ENCODE measurements at places on chromosomes 4 and X.

DNA sequence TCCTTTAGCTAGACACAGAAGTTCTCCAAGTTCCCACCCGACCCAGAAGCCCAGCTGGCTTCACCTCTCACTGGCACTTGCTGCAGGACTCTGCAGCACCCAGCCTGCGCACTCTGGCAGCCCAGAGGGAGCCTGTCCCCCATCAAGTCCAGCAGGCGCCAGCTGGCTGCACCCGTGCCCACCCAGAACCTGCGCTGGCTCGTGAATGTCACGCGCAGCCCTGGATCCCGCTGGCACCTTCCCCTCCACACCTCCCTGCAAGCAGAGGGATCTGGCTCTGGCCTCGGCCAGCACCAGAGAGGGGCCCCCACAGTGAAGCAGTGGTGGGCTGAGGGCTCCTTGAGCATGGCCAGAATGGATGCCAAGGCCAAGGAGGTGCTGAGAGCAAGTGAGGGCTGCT is 187.6 kb upstream of the HAND2 start:
- DNase-seq: no peak

DNA sequence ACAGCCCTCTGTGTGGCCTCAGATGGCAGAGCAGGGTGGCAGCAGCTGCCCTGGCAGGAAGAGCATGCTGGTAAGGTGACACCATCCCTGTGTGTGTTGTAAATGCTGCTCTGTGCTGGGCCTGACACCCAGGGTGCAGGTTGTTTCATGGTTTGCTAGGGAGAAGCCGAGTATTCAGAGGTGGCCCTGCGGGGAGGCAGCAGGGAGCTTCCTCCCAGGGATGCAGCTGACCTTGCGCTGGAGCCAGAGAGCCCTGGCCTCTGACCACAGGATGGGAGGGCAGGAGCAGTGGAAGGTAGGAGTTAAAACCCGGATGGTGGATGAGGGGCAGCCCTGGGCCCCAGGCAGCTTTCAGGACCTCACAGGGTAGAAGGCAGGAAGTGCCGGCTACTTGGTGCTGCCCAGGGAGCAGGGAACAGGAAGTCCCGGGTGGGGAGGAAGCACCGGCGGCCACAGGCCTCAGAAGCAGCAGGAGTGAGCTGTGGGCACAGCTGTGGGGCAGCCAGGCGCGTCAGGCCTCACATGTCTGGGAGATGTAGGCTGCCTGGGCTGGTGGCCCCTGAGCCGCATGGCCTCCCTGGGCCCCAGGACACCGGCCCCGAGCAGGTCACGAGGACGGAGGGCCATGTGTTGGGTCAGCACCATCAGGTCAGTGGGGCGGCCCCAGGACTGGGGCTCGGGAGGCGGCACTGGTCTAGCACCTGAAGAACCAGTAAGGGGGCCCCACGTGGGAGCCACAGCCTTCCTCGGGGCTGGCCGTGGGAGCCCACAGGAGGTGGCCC is 19.1 kb downstream of the SH3BP2 start:
- DNase-seq: peak; percentile 54

GRCh38 chr4:74039315-74039763 is 850 bp upstream of the CXCL3 start:
- no peak for DNase-seq

DNA sequence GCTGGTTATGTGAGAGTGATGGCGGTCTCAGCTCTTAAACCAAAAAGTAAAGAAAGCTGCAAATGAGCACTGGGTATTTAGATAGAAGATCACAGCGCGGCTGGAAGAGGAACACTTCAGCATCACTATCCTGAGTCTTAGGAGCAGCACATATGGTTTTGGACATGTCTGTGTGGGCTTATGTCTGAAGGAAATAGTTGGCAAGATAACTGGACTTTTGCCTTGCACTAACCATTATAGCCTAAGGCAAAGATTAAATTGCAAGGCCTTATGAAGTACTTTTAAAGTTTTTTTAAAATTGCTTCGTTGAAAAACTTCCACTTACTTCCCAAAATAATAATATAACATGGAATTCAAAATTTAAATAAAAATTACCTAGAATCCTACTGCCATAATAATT is 4.6 kb upstream of the RAB9A start:
- no peak for DNase-seq

DNA sequence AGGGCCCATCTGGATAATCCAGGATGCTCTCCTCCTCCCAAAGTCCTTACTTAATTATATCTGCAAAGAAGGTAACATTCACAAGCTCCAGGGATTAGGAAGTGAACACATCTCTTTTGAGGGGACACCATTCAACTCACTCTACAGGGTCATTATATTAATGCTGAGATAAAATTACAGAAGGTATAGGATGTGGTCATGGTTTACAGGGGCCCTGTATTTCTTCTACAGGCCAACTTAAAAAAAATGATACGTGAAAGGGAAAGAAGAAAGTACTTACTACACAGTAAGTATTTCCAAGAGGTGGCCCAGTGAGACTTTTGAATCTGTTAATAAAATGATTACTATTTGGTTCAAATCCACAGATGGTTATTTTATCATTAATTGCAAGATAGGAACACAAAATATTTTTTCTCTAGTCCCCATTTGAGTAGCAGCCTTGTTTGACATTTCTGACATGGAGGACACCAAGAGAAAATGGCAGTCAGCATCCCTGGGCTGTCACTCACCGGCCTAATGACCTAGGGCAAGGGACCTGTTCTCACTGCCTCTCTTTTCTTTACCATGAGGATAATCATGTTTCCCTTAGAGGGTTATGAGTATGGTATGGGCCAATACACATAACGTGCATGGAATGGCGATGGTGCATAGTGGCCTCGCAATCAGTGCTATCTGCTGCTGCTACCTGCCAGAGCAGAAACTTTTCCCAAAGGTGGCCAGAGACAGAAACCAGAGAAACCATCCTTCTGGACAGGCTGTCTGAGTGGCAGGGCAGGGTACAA is 140.5 kb downstream of the PTTG2 start:
- no peak for DNase-seq

- no peak for DNase-seq
Measured at GRCh38 chr4:17552427-17552826, 24.6 kb upstream of the LAP3 start.

DNA sequence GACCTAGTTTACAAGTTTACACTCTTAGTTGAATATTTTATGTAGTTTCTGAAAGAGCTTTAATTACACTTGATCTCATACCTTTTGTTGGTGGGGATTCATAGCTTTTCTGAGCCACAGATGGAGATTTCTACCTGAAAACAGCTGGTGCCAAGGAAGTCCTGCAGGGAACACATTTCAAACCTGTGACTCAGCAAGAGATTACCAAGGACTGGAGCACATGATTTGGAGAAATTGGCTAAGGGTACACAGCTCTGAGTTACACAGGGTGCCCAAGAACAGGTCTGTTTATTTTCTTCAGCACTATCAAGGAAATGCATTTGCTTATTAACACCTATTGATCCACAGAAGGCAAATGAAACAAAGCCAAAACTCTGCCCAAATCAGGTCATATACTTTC is 691.5 kb downstream of the KCTD8 start:
- no peak for DNase-seq

DNA sequence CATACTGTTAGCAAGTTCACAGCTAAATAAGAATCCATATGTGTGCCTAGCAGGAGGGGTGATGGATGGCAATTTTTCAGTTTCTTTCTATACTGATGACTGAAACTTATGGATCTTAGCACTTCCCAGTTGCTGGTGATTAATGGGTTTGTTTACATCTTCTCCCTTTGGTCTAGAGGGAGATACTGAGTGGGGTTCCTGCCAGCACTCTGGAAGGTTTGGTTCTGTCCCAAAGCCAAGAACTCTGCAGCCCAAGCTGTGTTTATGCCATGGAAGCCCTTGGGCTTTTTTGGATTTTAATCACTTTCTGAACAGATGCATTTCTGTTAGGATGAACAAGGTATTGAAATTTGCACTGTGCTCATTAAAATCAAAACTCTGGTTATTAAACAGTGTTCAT is 43.5 kb downstream of the DDIT4L start:
- no peak for DNase-seq

DNA sequence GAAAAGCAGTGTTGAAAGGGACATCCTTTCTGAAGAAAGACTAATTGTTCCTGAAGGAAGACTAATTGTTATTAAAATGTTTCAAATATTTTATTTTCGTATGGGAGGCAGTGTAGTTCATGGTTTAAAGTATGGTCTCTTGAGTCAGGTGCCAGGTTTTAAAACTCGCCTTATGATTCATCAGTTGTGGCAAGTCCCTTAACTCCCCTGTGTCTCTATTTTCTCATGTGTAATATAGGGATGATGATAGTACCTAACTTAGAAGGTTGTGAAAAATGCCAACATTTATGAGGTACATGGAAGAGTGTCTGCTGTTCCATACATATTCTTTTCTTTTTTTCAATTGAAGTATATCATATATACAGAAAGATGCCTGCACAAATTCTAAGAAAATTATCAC is 414.2 kb upstream of the DIPK2B start:
- no peak for DNase-seq

GRCh38 chr4:183139058-183139750 is 40.1 kb downstream of the WWC2 start:
- no peak for DNase-seq

Data from activated T-helper 1 cell treated with Interleukin-2 at 50 U/mL for 16 hours (primary cell).